Stimulated activated CD4-positive, alpha-beta T cell treated with anti-CD3 and anti-CD28 coated beads, Interleukin-15, amount 100 ng/mL, for 1 hour (primary cell): ENCODE measurements at places on chromosomes 7 and 10.
A peak's percentile ranks its signal among the peaks of the same experiment; 100 is the strongest.

GRCh38 chr7:42023262-42023661 is 213.7 kb downstream of the GLI3 start:
- DNase-seq: no peak

GRCh38 chr7:70372768-70373515 is 759.0 kb upstream of the GALNT17 start:
- no peak for DNase-seq

GRCh38 chr10:60459701-60460457 is 70.2 kb upstream of the ANK3 start:
- DNase-seq: no peak

DNA sequence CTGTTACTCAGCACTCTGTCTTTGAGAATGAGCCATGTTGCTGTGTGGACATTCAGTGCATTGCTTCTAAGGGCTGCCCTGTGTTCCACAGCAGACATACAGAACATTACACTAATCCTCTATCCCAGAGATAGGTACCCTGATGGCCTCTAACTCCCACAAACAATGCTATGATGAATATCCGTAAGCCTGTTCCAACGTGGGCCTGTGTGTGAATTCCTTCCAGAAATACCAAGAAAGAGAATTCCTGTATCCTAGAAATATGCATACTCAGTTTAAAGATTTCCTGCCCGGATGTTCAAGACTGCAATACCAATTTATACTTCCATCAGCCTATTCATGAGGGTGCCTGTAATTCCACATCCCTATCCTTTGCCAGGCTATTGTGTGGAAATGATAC is 21.3 kb upstream of the ST8SIA6 start:
- DNase-seq: no peak

GRCh38 chr7:99791021-99791420 is 7.0 kb upstream of the CYP3A4 start:
- DNase-seq: no peak

- DNase-seq: no peak
Measured at GRCh38 chr7:129262324-129262723, 37.5 kb downstream of the AHCYL2 start.

DNA sequence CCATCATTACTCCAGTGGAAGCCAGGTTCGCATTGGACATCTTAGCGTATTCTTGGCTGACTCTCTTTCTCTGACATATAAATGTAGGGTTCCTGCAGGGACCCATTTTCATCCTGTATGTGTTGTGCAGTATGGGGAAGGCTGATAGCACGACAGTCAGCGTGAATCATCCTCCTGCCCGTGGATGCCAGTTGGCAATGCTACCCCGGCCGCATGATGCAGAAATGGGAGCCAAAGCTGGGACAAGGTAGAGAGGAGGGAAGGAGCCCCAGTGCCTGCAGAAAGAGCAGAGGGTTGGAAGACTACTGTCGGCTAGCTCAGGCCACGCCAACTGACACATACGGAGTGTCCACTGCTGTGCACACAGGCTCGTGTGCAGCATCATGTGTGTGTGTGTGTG is 251.6 kb downstream of the SKAP2 start:
- DNase-seq: no peak

DNA sequence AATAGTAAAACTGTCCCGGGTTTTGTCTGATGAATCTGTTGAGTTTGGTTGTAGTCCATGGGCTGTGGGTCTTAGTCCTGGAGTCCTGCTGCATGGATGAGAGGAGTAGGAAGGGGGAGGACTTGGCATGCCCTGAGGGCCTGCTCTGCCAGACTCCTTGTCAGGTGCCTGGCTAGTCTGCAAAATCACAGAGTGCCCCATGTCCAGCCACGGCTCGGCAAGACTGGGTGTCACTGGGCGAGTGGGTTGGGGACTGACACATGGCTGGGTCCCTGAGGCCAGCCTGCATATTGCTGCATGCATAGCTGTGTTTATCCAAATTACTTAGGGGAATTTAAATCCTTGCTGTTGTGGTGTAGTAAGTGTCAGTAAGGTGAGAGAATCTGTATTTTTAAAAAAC is 9.7 kb downstream of the MINDY4 start:
- DNase-seq: no peak

DNA sequence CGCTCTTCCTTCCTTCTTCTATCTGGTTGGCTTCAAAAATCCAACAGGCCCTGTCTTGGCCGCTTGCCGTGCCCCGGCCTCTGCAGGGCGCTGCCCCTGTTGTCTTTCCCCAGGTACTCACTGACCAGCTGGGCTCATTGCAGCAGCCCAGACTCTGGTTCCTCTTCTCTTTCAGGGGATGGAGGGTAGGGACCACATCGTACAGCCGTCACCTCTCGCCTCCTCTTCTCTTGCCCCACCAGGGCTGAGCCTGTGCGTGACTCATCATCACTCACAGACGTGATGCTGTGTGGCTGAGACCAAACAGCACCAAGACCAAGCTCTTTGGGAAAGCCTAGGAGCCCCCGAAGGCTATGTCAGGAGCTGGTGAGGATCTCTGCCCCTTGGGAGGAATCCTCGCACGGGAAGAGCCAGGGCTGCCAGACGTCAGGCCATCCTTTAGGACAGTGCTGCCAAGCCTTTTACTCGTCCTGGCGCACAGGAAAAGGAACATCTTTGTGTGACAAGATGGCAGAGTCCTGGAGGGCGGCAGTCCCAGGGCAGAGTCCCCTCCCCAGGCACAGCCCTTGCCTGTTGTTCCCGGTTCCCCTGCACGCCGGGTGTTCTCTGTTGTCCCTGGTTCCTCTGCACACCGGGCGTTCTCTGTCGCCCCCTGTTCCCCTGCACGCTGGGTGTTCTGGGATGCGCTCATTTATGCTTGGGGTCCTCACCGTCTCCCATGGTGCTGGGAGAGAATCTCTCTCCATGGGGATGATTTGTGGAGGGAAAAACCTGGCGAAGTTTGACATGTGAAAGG is 188.5 kb upstream of the SHH start:
- no peak for DNase-seq

DNA sequence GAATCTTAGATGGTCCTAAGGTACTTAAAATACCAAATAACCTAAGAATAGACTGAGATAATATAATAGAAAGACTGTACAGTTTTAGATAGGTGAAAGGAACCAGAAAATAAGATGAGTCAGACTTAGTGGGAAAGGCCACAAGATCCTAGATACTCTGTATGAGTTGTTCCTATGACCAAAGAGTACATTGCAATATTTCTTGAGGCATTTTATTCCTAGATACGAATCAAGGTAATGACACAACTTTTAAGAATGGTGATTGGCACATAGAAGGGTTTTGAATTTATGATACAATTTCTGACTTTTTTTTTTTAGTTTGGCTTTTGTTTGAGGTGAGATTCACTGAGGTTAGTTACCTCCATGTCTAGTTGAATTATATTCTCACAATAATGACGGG is 30.2 kb downstream of the MGAM start:
- no peak for DNase-seq

GRCh38 chr10:30534465-30535144 is 94.9 kb downstream of the LYZL2 start:
- DNase-seq: peak; percentile 32

- no peak for DNase-seq
Measured at GRCh38 chr7:129832701-129833227, 120.0 kb downstream of the UBE2H start.

- DNase-seq: no peak
Measured at GRCh38 chr7:17009007-17009719, 127.4 kb upstream of the AGR3 start.

DNA sequence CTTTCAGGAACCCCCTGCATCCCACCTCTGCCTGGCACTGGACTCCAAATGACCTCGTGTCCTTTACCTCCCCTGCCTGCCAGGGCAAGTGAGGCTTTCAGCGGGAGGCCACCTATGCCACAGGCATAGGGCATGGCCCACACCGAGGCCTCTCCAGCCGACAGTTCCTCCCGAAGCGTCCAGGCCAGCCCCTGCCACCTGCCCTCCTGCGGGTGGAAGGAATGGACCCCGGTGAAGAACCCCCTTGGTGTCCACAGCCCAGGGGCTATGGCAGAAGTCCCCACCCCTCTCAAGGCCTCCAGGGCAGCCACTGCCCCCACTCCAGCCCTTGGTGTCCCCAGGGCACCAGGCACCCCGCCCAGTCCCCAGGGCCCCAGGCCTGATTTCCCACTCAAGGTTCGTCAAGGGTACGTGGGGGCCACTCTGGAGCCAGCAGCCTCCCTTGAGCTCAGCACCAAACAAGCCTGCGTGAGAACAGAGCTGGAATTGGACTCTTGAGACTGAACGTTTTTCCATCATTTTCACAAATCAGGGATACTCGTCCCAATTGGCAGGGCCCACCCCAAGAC is 3.1 kb downstream of the FUOM start:
- no peak for DNase-seq

GRCh38 chr7:82318786-82319185 is 124.8 kb downstream of the CACNA2D1 start:
- DNase-seq: no peak

DNA sequence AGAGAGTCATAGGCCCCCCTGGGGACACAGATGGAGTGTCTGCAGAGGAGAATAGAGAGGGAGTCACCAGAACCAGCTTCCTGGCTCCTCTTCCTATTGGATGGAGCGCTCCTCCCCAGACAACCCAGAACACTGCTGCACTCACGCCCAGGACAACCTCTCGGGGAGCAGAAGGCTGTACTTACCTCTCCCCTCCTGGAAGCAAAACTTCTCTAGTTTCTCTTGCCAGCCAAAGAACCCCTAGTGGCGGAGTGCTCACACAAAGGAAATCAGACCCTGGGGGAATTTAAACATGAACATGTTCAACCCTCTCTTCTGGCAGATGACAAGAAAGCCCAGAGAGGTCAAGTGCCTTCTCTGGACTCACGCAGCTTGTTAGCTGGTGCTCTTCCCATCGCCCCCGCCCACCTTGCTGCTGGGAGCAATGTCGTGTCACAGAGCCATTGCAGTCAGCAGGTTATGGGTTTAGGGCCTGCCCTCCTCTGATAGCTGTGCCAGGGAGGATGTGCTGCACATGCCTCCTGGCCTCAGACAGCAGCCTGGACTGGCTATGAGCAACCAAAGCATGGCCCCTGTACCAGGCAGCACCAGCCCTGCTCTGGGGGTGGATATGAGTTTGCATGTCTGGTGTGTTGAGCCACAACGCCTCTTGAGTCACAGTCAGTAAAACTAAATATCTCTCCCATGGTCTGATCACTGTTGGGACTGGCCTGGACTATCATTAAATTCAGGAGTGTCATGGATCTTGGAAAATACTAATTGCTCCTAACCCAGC is 84.4 kb downstream of the SLIT1 start:
- DNase-seq: no peak

DNA sequence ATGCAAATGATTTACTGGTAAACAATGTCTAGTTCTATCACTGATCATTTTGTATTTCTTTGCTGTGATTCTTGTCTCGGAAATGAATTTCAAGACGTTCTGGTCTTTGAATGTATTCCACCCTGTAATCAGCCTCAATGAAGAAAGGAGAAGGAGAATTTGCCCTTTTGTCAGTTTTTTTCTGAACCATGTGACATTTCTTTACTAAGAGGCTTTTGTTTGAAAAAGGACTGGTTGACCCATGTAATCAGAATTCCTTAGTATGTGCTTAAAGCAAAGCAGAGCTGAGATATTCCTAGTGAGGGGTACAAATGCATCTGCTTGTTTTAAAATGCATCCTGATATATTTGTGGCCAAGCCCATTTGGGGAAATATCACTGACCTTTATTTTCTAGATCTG is 581.6 kb downstream of the ETV1 start:
- no peak for DNase-seq

GRCh38 chr7:24034251-24034650 is 249.7 kb upstream of the NPY start:
- no peak for DNase-seq

DNA sequence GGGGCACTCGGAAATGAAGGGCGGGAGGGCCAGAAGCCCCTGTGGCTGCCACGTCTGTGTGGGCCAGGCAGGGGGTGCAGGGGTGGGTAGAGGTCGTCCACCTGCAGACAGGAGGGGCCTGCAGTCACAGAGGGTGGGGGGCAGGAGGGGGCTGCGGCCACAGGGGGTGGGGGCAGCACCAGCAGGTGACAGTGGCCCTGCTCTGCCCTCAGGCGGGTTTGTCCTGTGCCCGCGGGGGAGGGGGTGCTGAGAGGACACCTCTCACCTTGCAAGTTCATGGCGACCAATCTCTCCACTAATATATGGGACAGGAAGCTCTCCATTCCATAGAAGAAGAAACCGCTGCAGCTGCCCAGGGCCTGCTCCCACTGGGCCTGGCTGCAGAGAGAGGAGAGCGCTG is 26.6 kb upstream of the NKX6-2 start:
- DNase-seq: no peak

DNA sequence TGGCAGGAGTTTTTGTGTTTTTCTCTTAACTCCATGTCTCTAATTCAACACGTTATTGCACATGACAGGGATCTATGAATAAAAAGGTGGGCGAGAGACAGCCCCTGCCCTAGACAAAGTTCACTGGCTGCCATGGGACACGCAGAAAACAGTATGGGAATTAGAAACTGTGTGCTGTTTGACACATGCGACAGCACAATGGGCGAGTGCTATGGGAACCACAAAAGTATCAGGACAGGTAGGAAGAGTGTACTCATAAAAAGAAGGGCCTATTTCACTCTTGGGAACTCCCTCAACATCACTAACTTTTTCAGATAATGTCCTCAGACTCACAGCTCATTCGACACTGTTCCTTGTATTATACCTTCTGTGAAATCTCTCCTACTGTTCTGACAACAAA is 45.7 kb downstream of the MINDY3 start:
- no peak for DNase-seq

DNA sequence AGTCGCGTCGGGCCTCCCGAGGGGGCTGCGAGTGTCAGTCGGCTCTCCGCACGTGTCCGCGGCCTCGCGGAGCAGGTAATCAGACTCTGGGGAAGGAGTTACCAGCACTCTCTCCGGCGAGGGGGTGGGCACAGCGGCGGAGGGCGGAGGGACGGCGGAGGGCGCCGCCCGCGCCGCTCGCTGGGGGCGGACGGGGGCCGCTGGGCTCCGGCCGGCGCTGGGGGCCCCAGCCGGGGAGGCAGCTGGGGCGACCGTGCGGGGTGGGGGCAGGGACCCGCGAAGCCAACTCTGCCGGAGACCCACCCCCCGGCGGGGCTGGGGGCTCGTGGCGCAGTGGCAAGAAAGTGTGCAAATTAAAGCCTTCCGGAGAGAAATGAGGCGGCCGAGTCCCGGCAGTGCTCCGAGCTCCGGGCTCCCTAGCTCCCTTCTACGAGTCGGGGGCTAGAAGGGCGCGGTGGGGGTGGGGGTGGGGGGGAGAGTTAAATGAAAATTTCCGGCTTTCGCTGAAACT is at the start of gene CDK6:
Gene CDK6, minus strand, starts transcription at position 85 of the 511 bp plus-strand sequence. CDS start 3,250 bp downstream, outside the sequence.
- DNase-seq: peak; percentile 33

- DNase-seq: no peak
Measured at GRCh38 chr7:116392806-116393205, 106.7 kb upstream of the CAV2 start.

GRCh38 chr10:69124563-69125268 is 738 bp downstream of the VPS26A start:
- DNase-seq: no peak

- DNase-seq: no peak
Measured at GRCh38 chr7:137692399-137692798, 154.4 kb downstream of the DGKI start.

- no peak for DNase-seq
Measured at GRCh38 chr10:64091897-64092296, 570.7 kb downstream of the REEP3 start.
